NCI-H1048 (cell line): ENCODE measurements at places on chromosomes 11 and 22.

DNA sequence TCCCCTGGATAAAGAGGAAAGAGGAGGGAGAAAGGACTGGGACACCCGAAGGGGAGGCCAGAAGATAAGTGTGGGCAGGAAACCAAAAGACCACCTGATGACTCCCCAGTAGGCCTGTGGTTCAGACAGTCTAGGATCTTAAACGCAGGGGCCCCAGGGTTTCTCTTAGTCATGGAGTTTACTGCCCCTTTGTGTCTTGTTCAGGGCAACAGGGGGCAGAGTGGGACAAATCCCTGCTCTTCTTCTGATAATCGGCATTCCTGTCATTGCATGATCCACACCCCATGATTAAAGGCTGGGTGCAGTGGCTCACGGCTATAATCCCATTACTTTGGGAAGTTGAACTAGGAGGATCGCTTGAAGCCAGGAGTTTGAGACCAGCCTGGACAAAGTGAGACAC is 4.7 kb upstream of the TMPRSS13 start:
- DNase-seq, result no peak

- no peak for DNase-seq
Measured at GRCh38 chr11:35165423-35166368, 26.7 kb downstream of the CD44 start.

DNA sequence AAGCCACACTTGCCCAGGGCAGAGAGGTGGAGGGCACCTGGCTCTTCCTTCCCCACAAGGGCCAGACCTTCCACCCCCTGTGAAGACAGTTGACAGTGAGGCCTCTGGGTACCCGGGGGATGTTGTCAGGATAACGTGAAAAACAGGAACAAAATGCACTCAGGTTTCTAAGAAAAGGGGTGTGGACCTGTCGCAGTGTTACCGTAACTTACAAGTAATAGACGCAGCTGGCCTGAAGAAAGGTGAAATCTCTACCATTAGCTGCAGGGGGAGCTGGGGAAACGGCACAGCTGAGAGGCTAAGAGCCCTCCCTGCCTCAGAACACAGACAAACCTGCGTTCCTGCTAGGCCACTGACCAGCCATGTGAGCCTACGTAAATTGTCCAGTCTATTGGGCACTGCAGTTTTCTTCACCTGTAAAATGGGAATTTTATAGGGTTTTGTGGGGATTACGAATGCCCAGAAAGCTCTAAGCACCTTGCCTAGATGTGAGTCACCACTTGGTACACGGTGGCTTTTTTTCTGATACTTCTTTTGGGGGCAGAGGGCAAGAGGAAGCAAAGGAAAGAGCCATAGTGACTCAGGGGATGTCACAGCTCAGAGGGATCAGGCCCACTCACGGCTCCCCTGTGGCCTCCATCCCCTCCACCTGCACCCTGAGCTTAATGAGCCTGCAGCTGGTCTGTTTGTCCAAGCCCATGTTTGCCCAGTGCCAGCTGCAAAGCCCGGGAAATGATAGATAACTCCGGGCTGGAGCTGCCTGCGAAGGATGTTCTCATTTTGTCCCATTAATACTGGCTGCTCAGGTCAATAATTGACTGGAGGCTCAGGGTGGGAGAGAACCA is 18.4 kb upstream of the CABP7 start:
- DNase-seq, result no peak

DNA sequence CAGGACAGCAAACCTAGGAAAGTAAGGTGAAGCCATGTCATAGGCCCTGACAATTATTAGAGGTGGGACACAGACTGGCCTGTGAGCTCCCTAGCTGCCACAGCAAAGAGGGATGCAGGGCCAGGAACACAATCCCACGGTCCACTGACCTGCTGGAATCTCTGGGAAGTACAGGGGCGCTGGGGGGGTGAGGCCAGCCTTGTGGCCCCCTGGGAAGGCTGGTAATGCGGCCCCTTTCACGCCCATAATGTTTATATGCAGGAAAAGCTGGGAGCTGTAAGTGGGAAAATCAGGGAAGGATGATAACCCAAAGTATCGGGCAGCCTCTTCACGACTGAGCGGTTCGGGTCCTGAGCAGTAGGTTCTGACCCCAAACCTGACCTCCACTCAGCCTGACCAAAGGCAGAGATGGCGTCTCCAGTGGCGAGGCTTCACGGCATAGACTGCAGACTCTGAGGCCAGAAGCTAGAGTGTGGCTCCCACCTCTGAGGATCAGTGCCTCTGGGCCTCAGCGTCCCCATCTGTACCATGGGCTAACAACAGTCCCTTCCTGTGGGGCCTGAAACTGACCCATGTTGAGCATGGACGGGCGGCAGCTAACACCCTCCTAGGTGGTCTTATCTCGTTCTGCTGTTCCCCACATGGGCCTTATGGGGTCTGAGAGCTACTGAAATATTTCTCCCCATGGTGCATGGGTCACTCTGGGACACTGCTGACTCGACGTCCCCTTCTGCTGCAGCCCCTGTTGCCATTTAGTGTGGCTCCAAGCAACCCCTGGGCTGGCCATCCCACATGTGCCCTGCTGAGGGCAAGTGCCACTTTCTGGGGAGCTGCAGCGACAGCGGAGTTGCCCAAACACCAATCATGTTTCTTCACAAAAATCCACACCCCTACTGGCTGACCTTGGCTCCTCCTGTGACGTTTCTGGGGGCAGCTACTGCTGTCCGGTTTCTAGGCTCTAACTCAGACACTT is 101.8 kb downstream of the PHF21B start:
- no peak for DNase-seq
